ENCODE measurements at places on chromosomes 13 and 19.
A peak's percentile ranks its signal among the peaks of the same experiment; 100 is the strongest.

DNA sequence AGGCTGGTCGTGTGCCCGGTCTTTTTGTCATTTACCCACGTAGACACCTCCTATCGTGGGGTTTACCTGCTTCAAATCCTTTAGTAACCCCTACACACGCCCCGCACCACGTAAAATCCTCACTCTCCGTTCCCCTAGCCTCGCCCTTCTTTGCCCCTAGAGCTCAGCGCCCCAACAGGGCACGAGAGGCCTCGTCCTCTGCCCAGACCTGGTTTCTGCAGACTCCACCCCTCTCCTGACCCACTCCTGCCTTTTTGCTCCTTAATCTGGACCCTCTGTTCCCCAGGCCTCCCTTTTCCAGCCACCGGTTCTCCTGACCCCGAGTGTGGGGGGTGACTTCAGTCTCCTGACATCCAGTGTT is 412 bp downstream of the ZNF528 start:
- peak; percentile 1 for DNase-seq

- no peak for DNase-seq
Observed at GRCh38 chr13:113202912-113203311, 5.6 kb downstream of the PCID2 start.

DNA sequence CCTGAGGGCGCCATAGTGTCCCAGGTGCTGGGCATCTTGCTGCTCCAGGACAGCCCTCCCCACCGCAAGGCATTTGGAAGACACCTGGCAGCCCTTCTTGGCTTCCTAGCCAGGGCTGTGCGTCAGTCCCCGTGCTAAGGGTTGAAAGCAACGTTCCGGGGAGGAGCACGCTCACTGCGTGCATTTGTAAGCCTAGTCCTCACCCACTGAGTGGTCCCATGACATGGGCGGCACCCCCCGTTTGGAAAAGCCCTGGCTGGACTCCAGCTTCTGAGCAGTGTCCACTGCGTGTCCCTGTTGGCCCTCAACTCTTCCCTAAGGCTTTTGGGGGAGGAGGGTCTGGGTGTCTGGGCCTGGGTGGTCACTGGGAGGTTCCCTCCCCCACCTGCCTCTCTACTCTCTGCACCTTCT is 76.3 kb upstream of the GPR183 start:
- DNase-seq: no peak

DNA sequence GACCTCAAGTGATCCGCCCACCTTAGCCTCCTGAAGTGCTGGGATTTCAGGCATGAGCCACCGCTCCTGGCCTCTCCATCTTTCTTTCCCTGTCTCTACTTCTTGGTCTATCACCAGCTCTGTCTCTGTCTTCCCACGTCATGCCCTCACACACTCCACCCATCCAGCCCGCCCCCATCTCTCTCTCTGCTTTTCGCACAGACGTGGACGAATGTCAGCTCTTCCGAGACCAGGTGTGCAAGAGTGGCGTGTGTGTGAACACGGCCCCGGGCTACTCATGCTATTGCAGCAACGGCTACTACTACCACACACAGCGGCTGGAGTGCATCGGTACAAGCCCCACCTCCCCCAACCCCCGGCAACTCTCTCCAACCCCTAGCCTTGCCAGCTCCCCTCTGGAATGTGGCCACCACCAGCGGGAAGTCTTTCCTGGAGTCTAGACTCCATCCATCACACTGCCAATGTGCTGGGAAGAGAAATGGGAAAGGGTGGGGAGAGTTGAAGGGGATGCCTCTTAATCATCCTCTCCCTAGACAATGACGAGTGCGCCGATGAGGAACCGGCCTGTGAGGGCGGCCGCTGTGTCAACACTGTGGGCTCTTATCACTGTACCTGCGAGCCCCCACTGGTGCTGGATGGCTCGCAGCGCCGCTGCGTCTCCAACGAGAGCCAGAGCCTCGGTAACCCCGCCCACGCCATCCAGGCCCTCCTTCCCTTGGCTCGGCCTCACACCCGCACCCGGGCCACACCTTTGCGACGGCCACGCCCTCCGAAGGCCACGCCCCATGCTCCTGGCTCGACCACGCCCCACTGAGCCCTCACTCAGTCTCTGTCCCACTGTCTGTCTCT is 22.5 kb downstream of the LTBP4 start:
- DNase-seq: no peak

DNA sequence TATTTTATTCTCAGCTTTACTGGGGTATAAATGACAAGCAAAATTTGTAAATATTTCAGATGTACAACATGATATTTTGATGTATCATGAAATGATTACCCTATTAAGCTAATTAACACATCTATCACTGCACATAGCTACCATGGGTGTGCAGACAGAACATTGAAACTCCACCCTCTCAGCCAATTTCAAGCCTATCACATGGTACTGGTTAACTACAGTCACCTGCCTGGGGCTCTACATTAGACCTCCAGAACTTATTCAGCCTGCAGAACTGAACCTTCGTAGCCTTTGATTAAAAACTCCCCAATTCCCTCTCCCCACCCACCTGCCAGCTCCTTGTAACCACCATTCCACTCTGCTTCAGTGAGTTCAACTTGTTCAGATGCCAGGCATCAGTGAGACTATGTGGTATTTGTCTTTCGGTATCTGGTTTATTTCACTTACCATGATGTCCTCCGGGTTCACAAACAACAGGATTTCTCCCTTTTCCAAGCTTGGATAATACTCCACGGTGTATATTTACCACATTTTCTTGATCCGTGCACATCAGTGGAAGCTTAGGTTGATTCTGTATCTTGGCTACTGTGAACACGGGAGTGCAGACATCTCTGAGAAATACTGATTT is 19.2 kb downstream of the RAB20 start:
- DNase-seq: no peak

- no peak for DNase-seq
Observed at GRCh38 chr19:15289673-15290072, 42.7 kb downstream of the BRD4 start.

GRCh38 chr19:21765151-21765550 is 2.2 kb downstream of the ZNF100 start:
- DNase-seq: no peak

- DNase-seq: no peak
Observed at GRCh38 chr13:72953391-72953965, 105.3 kb upstream of the KLF5 start.

Measured in left renal pelvis (tissue), 4 donors.